ENCODE measurements at places on chromosomes 1 and 21.

GRCh38 chr1:163056831-163057230, 12.3 kb upstream of the RGS4 start:
- no peak for DNase-seq

DNA sequence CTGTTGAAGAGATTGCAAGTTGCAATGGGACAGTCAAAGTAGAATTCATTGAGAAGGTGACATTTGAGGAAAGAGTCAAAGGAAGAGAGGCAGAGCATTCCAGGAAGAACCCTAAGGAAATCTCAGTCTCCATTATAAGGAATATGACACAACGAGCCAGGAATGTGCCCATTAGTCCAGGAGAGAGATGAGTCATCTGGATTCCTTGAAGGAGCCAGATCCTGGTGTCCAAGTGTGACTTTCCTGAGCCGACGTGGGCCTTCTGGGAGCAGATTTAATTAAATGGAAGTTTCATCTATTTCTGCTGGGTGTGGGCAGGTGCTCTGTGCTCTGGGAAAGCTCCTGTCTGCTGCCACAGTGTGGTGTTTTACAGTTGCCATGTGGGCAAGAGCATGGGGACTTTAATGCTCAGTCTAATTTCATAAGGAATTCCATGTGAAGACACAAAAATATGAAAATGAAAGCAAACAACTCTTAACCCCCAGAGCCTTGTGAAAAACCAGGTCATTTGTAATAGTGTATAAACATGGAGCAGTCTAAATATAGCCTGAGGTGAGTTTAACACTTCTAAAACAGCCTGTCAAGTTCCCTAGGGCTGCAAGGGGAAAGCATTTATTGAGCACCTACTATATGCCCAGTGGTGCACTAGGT, 111.4 kb upstream of the ARTN start:
- DNase-seq = no peak

- DNase-seq = no peak
These were observed 18.6 kb downstream of the OVAAL start for GRCh38 chr1:180577361-180577760.

DNA sequence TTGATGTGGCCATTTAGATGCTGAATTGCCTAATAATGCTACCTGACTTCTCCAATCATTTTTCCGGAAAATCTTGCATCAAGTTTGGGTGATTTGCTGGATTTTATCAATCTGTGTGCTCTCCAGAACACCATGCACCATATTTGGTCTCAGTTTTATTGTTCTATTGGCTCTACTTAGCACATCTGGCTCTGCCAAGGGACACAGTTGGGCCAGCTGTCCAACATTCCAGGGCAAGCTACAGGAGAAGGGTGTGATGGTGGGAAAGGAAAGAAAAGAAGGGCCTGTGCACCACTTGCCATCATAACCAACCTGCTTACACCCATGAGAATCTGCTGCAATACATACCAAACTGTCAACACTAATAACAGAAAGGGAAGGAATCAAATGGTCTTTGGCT, 90.2 kb upstream of the NFIA start:
- DNase-seq = no peak

DNA sequence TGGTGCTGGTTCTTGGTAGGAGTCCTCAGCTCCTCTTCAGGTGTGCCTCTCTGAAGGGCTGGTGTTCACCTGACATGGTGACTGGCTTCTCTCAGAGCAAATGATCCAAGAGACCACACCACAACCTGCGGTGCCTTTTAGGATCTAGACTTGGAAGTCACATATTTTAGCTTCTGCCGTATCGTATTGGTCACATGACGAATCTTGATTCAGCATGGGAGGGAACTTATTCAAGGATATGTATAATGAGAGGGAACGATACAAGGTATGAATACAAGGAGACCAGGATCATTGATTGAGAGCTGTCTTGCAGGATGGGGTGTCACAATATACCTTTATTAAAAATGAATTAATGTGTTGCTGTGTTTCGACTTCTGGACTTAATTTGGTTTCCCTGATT, 58.0 kb downstream of the RAP1A start:
- DNase-seq = no peak

- no peak for DNase-seq
These were observed 5.8 kb downstream of the BCL9 start for GRCh38 chr1:147547065-147547464.

- peak; percentile 2 for DNase-seq
These were observed at the start of gene TTLL7 for GRCh38 chr1:83998498-83999315. Gene TTLL7 (minus strand): TSS chr1:83999132. CDS start chr1:83952211, 46,921 bp downstream.

DNA sequence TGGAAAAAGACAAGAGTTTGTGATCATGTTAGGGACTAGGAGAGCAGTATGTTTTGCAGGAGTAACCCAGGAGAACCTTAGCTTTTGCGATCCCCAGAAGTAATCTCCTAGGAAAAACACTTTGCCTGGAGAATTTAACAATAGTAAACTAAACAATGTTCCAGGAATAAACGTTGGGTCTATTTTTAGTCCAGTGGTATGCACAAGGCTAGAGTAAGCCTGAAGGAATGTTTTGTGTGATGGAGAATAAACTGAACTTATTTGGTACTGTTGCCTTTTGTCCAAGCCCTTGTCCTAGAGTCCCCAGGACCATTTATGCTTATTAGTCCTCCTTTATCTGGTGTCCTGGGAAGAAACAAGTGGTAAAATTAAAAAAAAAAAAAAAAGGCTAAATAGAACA, 28.7 kb upstream of the RGS5 start:
- DNase-seq = no peak

GRCh38 chr1:3292051-3292722, 162.3 kb upstream of the ARHGEF16 start:
- no peak for DNase-seq

Measured in stimulated activated CD8-positive, alpha-beta memory T cell treated with anti-CD3 and anti-CD28 coated beads, Interleukin-7, amount 100 ng/mL, for 1 hour (primary cell).